SIG-M5 (cell line): ENCODE measurements at places on chromosomes 7 and 10.

DNA sequence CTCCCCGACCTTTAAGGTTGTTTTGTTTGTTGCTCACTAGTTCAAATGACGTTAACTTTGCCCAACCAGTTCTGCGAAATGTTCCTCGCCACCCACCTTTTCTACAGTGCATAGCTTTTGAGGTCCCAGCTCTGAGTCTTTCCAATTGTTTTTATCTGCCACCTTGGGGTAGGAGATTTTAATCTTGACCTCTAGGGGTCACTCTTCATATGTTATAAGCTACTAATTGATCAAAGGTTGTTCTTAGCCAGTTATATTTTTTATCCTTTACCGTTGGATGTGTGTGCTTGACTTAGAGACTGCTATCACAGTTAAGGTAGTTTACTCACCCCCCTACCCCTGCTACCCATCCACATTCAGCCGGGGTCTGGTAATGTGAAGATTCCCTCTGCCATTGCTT is 372.4 kb downstream of the SUGCT start:
- DNase-seq = no peak

DNA sequence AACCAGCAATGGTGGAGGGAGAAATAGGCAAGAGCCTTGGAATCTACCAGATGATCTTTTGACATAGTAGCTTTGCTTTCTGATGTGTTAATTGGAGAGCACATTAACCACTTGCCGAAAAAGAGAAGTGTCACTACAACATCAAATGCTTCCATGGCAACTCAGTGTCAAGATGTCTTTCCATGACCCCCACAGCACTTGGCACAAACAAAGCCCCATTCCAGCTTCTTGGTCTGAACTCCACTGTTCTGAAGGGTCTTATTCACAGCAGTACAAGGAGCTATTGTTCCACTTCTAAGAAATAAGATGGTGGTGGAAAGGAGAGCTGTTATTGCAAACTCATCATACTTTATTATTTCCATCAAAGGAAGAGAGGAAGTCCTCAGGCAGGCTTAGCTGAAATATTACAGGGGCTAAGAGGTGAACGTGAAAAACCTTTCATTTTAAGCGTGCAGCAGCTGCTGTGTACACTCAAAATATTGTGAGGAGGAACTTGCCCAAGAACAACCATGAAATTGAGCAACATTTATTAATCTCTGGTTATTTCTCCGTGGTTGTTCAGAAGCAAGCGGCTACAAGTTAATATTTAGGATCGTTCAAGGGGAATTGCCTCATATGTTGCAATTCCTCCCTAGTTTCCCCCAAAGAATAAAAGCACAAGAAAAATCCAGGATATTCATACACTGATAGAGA is 354.8 kb upstream of the CELF2 start:
- DNase-seq = no peak

GRCh38 chr7:47039089-47039648 is 542.7 kb downstream of the TNS3 start:
- no peak for DNase-seq

GRCh38 chr10:56991591-56992069 is 630.6 kb upstream of the ZWINT start:
- no peak for DNase-seq

DNA sequence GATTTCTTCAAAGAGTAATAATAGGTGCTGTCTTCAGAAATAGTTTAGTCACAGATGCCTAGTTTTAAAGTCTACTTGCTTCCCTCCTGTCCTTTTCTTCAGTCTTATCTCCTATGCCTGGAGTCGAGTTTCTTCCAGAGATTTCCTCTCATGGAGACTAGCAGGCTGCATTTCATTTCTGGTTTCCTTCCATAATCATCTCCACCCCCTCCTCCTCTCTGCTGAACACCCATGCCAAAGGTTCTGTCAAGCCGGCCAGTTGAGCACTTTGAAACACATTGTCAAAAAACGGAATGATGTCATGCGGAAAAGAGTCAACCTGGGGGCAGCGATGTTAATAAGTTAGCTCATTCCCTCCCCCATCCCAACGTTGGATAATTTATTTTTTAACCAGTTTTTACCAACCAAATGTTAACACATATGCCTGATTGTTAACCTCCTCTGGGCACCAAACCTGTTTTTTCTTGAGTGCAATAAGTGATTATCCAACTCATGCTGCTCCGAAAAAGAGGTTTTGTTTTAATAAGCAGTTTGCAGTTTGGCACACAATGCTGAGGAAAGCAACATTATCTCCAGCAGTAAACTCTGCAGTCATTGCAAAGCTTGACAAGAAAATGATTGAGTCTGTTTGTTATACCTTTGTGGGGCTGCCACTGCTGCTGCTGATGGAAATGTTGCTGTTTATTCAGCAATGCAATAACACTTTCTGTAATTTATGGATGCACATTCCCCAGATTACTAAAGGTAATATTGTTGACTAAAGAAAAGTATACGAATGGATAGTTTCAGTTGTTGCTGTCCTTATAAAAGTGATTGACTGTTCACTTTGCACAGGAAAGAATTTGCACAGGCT is 161.6 kb downstream of the LRMDA start:
- no peak for DNase-seq

DNA sequence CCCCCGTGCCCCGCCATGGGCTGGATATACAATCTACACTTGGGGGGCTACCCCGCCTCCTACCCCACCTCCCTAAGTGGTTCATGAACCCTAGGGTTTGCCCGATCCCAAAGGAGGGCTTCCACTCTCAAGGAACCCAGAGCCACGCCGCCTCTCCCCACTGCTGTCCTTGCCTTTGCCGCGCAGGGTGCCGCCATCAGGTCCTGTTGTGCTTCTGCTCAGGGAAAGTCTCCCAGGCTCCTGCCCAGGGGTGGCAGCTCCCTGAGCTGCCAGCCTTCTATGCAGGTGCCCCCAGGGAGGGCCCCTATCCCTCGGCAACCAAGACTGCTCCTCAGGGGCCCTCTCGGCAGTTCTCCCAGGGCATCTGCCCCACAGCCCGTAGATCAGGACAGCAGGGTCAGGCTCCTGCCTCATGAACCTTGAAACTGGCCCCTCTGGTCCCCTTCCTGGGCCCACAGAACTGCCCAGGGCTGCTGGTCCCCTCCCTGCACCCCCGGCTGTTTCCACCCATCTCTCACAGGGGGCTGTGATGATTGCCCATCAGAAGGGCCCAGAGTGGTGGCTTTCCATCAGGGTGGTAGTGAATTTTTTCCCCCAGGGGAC is 13.0 kb upstream of the PCBD1 start:
- no peak for DNase-seq

- no peak for DNase-seq
These were observed 33.3 kb upstream of the MAT1A start for GRCh38 chr10:80322711-80323110.

DNA sequence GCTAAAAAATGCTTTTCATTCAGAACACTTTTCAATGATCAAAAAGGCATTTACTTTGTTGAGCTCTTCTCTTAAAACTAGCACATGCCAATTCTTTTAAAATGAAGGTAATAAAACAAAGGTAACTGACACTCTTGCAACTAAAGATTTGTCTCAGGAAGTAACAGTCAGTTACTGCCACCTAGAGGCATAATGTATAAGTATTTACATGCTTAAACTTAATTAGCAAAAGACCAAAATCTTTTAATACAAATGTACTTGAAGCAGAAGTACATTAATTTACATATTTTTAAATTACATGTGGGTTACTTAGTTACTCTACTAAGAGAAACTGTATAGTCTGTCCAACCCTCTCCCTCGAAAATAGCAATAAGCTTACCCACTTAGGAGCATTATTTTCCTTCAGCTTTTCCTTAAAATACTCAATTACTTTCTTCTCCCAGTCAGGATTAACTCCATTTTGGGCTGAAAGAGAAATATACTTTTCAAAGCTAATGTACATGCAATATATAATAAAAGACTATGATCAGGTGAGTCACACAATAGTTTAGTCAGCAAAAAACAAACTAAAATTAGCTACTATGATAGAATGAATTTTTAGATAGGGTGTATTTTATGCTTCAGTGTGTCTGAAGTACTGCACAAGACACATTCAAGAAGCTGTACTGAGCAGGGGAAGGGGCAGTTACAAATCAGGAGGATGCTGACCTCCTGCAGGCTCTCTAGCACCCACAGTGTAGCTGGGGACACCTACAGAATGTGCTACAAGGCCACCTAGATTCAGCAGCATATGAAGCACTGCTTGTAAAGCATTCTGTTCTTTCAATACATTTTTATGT is 13.0 kb downstream of the MCMBP start:
- DNase-seq = no peak

DNA sequence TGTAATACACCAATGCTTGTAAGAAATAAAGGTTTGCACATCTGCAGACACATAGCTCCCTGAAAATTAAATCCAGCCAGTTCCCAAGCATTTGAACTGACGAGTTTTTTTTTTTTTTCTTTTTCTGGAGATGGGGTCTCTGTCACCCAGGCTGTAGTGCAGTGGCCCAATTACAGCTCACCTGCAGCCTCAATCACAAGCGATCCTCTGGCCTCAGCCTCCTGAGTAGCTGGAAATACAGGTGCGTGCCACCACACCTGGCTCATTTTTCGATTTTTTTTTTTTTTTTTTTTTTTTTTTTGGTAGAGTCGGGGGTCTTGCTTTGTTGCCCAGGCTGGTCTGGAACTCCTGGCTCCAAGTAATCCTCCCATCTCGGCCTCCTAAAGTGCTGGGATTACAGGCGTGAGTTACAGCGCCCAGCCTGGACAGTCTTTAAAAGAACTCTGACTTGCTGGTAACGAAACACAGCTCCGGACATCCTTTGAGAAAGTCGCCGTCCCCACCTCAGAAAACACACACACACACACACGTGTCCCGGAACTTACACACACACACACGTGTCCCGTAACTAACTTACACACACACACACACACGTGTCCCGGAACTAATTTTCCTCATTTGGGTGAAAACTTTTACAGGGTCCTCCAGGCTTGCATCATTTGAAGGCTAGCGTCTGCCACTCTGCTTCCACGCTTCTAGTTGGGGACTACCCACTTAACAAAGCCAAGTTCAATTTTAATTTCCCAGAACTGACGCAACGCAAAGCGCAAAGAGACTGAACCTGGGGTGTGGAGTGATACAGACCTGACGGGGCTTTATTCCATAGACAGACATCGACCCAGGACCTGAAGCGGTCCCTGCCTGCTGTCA is 18.6 kb downstream of the OCM2 start:
- DNase-seq = no peak

DNA sequence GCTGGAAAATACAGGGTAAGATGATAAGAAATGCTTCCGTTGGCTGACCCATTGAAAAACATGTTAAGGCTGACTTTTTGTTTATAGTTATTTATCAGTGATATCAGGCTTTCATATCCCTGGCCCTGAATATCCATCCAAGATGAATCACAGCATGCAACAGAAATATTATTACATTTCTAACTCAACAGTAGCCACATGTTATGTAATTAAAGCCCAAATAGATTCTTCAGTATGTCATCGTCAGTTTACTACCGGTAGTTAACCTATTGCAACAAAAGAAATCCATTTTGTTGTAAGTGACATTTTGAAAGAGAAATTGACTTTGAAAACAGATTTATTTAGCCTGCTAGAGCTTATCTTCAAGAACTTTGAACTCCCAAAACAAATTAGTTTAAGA is 354.1 kb upstream of the CELF2 start:
- no peak for DNase-seq

- no peak for DNase-seq
These were observed 138.5 kb upstream of the RET start for GRCh38 chr10:42938351-42938750.

- no peak for DNase-seq
These were observed 131.1 kb upstream of the CDK1 start for GRCh38 chr10:60646966-60647796.

- peak; percentile 1 for DNase-seq
These were observed 59.7 kb upstream of the CDK14 start for GRCh38 chr7:90536449-90536848.

DNA sequence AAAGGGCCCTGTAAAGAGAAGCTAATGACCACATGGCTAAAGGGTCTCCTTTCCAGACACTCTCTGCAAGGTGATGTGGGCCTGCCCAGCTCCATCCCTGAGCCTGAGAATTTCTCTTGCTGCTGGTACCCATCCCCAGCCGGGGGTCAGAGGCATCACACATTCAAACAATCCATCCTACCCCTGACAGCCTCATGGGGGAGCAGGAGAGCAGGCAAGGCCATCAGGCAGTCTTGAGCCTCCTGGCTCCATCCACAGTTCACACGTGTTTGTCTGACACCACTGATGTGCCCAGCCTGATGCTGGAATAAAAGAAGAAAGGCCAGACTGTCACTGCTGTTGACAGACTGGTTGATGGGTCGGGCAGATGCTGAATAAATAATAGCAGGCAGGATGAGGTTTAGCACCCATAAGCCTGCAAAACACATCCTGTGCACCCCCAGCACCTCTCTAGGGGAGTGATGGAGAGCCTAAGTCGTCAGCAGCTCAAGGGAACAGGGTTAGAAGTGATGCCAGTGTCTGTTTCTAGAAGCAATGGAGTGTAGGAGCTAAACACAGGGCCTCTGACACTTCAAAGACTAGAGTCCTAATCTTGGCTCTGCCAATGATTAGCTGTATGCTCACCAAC is 43.5 kb downstream of the TLL2 start:
- DNase-seq = no peak

DNA sequence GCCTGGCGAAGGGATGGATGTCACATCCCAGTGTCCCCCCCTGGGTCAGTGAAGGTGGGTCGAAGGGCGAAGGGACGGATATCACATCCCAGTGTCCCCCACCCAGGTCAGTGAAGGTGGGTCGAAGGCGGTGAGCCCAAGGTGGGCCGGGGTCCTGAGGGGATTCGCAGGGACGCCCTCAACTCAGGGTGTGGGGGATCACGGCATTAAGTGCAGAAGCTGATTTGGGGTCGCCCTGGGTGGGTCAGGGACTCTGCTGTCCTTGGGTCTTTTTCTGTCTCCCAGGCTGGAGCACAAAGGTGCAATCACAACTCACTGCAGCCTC is 21.9 kb downstream of the ADAP1 start:
- no peak for DNase-seq

DNA sequence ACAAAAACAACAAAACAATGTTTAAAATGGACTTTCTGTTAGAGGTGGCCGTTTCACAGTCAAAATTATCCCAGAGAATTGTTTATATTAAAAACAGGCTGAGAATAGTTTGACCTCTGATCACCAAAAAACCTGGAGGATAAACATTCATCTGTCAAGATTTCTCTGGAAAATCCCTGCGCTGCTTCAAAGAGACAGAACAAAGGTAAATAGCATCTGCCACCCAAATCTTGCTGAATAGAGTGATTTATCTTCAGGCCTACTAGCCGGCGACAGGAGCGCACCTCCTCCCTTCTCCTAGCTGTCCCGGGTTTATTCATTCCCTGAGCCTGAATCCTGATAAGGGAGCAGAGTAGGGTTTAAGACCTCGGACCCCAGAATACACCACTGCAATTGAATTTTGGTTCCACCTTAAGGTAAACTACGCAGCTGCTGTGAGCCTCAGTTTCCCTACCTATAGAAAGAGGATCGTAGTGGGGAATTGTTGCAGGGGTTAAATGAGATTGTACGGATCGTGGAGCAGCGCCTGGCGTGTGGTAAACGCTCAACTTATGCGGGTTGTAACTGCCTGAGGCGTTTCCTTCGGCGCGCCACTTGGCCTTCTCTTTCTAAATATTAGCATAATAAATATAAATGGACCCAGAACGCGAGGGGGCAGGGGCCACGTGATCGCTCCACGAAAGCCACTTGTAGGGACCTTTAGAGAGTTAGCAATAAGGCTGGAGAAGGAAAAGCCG is 498 bp upstream of the ST7 start:
- DNase-seq = no peak

- DNase-seq = no peak
These were observed 74.0 kb upstream of the CUX1 start for GRCh38 chr7:101743241-101743994.

GRCh38 chr10:120433141-120433540 is 23.9 kb upstream of the PLPP4 start:
- DNase-seq = no peak

- DNase-seq = no peak
These were observed 254.2 kb downstream of the COBL start for GRCh38 chr7:51062222-51062987.
